Pons (tissue), 1 donor: ENCODE measurements at places on chromosomes 4 and X.
A peak's percentile ranks its signal among the peaks of the same experiment; 100 is the strongest.

DNA sequence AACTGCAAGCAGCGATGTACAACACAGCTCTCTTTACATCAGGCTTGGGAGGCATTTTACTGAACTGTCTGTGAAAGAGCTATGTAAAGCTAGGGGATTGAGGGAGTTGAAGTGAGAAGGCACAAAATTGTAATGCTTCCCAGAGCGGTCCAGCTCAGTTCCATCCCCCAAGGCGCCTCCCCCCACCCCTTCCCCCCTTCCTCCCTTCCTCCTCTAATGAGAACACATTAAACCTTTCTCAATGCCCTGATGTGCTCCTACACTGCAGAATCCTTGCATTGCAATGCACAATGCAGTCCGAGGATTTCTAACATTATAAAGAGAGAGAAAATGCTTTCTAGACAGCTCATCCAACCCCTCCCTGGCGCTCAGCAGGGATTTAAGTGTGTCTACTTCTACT is 73.9 kb downstream of the CXXC4 start:
- peak; percentile 24 for DNase-seq

DNA sequence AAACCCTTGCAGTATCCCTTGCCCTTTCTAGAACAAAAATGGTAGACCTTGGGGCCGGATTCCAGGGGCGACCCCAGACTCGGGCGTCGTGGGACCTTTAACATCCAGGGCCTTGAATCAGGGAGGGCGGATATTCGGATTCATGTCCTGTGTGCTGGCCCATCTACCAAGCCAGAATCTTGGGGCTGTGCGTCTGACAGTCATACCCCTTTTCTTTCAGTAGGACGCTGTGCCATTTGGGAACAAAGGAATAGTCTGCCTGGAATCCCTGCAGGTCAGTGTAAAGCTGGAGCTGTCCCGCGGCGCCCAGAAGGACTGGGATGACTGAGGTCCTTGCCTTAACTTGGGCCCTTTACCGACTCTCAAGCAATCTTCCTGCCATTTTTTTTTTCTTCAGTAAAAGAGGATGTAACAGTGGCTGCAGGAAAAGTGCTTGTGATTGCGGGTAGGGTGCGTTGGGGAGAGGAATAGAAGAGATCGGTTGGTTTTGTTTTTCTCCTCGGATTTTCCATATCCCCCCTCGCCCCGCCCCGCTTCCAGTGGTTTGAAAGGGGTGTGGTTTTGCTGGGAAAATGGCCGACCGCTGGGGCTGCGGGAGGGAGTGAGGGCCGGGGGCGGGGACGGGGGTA is 518 bp downstream of the ARMCX1 start:
- peak; percentile 33 for DNase-seq

GRCh38 chr4:113384600-113384999 is 335.1 kb downstream of the ANK2 start:
- DNase-seq: no peak

- no peak for DNase-seq
Observed at GRCh38 chr4:21195682-21196081, 495.4 kb downstream of the PACRGL start.

DNA sequence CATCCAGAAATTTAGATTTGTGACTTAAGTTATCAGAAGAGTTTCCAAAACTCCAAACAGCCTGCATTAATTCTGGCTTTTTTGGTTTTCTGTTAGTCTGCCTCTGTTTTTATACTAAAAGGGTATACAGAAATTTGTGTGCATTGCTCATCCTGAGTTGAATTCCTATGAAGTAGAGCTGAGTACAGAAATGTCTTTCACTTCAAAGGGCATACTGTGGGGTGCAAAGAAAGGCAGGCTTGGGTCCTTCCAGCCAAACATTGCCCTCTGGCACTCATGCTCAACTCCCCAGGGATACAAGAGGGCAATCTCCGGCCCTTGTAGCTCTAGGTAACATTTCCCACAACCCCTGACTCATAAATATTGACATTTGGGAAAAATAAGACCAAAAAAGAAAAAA is 27.6 kb upstream of the TMEM184C start:
- peak; percentile 44 for DNase-seq

DNA sequence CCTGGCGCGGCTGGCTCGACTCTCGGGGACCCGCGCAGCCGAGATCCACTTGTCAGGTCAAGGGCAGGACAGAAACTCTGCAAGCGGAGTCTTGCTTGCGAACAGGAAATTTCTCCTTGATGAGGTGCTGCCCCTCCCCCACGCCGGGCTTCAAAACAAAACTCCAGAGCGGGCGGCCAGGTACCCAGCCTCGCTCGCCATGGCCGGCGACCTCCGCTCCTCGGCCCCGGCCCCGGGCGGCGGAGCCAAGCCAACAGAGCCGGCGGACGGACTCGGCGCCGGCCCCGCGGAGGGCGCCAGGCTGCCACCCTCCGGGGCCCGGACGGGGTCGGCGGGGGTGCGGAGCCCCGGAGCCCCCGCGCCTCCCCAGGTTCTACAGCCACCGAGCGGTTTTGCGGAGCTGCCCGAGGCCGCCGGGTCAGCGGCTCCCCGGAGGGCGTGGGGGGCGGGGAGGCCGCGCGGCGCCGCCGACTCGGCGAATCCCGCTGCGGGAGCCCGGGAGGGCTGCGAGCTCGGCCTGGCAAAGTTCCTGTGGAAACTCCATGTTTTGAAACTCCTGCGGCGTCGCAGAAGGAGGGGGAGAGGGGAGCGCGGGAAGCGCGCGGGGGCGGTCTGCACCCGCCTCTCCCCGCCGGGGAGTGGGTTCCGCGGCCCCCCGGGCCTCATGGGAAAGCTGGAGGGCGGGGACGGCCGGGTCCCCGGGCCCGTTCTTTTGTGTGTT is 11.7 kb upstream of the BCOR start:
- DNase-seq: no peak

- DNase-seq: no peak
Observed at GRCh38 chr4:140103676-140104075, 50.3 kb downstream of the MAML3 start.

DNA sequence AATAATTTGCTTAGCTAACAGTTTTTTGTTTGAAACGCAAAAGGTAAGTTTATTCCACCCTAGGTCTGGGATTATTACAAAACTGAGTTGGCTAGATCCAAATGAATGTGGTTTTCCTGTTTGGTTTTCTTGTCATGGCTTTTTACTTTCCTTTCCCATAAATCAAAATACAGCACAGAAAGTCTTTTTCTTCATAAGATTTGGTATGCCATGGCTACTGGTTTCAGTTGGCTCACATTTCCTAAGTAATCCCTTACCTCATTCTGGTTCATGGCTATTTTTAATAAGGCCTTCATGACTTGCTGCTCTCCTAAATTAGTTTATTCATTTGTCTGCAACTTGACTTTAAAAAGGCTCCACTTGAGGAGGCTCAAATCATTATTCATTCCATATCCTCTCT is 12.9 kb upstream of the PAK3 start:
- no peak for DNase-seq

- DNase-seq: no peak
Observed at GRCh38 chrX:17425136-17425535, 50.1 kb downstream of the NHS start.

DNA sequence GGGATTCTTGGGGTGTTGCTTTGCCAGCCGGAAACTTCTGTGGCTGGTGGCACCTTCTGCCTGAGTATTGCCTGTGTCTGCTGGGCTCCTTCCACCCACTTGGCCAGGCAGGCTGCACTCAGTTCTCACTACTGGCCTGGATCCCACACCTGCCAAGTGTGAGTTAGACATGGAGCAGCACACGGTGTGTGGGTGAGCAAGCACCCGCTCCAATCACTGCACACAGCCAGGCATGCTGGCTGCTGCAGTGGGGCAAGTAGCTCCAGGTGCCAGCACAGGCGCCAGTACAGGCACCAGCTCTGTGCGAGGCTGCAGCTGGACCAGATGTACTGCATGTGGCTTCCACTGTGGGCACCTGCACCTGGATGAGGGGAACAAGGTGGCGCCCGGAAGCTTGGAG is 23.9 kb downstream of the DCUN1D4 start:
- DNase-seq: no peak

- DNase-seq: peak; percentile 95
Observed at GRCh38 chr4:139330283-139330682, 28.0 kb upstream of the NDUFC1 start.

DNA sequence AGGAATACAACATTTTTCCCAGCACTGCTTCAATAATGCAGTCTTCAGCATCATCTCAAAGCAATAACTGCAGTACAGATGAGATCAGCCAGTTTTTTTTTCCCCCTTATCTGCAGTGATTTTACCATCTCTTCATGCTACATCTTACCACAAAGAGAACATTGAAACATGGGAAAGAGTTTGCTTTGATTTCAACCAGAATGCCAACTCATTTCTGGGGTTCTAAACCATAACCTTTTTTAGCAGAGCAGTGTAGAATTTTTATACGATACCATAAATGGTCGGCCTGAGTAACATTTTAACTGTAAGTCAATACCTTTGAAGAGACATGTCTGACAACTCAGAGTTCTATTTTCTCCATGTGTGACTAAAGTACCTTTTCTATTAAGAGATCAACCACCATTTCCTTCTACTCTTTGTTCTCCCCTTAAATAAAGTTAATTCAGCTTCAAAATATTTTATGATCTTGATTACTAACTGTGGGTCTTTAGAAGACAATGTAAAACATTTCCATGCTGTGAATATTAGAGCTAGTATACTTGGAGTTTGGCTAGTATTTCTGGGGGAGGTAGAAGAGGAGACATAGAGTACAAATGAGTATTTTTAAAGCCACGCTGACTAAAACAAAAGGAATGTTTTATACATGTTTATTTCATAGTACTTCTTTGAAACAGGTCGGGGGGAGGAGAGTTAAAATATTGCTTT is 69.1 kb downstream of the TET2 start:
- no peak for DNase-seq

- DNase-seq: no peak
Observed at GRCh38 chrX:153303276-153304262, 18.0 kb downstream of the PNMA6F start.

DNA sequence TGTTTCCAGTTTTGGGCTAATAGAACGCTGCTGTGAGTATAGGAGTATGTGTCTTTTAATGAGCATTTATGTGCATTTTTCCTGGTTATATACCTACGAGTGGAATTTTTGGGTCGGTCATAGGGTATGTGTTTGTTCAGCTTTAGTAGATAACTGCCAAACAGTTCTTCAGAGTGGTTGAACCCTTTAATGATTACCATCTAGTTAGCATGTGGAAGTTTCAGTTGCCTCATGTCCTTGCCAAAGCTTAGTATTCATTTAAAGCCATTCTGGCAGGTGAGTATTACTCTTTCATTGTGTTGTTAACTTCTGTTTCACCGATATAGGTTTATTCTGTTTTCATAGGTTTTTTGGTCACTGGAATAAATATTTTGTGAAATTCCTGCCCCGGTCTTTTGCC is 229.1 kb downstream of the ARHGAP10 start:
- no peak for DNase-seq

DNA sequence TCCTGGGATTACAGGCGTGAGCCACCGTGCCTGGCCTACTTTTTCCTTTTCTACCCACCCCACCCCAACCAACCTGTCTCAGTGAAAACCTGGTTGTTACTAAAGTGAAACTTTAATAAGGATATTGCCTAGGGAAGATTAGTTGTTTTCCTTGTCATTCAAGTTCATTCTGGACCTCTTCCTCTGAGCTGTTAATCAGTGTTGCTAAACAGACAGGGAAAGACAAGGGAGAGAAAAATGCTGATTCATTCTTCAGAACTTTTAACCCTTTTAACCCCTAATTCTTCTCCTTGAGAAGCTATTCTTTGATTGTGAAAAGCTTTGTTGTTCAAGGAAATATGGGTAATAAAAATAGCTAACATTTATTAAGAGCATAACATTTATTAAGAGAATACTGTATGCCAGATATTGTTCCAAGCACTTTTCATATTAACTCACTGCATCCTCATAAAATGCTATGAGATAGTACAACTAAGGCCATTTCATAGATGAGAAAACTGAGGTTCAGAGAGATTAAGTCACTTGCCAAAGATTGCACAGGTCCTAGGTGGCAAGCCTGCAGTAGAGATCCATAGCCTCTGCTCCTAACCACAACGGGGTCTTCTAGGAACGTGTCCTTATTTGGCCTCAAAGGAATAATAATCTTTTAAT is 34.8 kb downstream of the OSTC start:
- DNase-seq: no peak

- DNase-seq: no peak
Observed at GRCh38 chr4:155047755-155048154, 160.7 kb upstream of the NPY2R start.

GRCh38 chrX:67426946-67427345 is 116.9 kb upstream of the AR start:
- DNase-seq: no peak

DNA sequence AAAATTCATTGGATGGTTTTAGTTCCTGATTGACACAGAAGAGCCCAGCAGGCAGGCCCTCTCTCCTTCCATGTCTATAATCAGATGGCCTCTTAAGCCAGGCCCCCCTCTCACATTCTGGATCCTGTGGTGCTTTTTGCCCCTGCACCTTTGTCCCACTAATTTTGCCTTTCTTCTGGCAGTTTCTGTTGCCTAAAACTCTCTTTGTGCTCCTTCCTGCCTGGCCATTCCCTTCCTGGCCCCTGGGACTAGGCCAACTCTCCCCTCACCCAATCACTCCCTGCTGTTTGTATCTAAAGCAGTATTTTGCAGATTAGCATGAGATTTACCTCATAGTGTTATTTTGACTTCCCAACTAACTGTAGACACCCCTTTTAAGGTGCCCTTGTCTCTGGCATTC is 42.7 kb upstream of the DDX3X start:
- no peak for DNase-seq

- DNase-seq: no peak
Observed at GRCh38 chr4:174437324-174437723, 85.0 kb downstream of the HPGD start.

- no peak for DNase-seq
Observed at GRCh38 chrX:46547857-46548256, 2.6 kb upstream of the ZNF674 start.

- no peak for DNase-seq
Observed at GRCh38 chr4:139196462-139196861, 19.4 kb upstream of the ELF2 start.

DNA sequence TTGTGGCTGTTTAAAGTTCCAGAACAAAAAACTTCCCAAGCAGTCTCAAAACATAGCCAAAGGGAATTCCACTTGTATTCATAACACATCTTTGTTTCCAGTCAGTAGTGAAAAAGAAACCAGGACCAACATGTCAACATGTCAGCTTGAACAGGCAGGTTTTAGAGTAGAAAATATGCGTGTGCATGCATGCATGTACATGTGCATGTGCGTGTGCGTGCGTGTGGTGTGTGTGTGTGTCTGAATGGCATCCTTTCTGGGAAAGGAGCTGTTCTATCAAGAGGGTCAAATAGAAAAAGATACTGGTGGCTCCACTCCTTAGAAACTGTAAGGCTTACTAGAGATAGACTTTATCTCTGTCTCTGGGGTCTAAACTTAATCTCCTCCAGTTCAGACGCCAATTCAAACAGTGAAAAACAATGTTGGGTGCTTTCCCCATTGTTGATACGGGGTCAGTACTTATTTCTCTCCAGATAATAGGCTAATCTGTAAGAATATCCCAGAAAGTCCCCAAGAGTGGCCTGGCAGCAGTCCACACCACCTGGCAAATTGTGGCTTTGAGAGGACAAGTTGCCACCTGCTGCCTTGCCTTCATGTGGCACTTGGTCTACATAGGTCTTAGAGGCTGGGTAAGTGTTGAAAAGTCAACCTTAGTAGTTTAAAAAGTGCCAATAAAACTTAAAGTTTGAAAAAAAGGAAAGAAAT is 110.4 kb downstream of the SCD5 start:
- DNase-seq: no peak
